Stimulated activated CD4-positive, alpha-beta T cell treated with anti-CD3 and anti-CD28 coated beads, Interleukin-1b, Interleukin-23, amount 100 ng/mL, for 1 hour (primary cell): ENCODE measurements at places on chromosomes 3 and 15.
A peak's percentile ranks its signal among the peaks of the same experiment; 100 is the strongest.

- no peak for DNase-seq
Observed at GRCh38 chr3:185717627-185718402, 107.0 kb downstream of the IGF2BP2 start.

GRCh38 chr3:160921020-160921635 lies 165.1 kb downstream of the PPM1L start:
- DNase-seq: no peak

- DNase-seq: no peak
Observed at GRCh38 chr3:15174953-15175352, 31.1 kb upstream of the CAPN7 start.

DNA sequence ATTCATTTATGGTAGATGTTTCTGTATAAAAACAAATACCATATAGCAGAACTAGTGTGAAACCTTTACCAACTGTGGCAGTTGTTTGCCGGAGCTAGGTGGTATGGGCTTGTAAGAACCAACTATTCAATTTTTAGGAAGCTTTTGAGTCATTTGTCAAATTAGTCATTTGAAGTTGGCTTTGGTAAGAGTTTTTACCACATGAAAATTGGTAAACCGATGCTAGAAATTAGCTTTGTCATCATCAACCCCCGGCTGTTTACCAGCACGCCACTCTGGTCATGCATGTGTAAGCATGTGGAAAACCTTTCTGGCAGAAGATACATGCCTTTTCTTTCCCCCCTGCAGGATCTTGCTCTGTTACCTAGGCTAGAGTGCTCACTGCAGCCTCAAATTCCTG lies 63.3 kb downstream of the IL1RAP start:
- no peak for DNase-seq

DNA sequence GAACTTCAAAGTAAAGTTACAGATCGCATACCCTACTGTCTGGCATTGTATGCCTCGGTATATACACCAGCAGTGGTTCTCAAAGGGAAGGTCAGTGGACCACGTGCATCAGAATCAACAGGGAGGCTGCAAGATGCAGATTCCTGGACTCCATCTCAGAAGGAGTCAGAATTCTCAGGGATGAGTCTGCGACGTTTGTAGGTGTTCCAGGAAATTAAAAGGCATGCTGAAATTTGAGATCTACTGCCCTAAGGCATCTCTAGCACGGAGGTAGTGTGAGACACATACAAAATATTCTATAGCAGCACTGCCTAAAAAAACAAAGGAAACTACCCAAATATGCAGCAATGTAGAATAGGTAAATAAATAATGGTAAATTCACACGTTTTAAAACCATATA lies 136.8 kb upstream of the BNIP2 start:
- no peak for DNase-seq

DNA sequence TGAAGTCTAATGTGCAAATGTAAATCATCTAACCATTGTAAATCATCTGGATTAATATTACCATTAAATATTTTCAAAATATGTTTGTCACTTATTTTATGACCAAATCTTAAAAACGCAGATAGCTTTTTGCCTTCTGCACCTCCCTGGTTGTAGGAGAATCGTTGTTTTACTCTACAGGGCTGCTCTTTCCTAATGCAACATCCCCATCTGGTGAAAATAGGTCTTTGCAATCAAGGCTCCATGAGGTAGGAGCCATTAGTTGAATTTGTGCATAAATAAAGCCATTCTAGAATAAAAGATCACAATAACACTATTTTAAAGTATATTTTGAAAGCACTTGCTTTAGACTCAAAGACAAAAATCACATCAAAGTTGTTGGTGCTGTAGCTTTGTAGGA lies 535.6 kb upstream of the AGTR1 start:
- DNase-seq: no peak

GRCh38 chr3:190169877-190170276 lies 49.2 kb upstream of the P3H2 start:
- DNase-seq: no peak

GRCh38 chr3:154431043-154431442 lies 1.1 kb upstream of the GPR149 start:
- DNase-seq: no peak

GRCh38 chr15:28037969-28038590 lies 61.0 kb downstream of the OCA2 start:
- DNase-seq: no peak

GRCh38 chr3:187130346-187131066 lies 8.8 kb downstream of the RPL39L start:
- peak; percentile 4 for DNase-seq

GRCh38 chr15:40066589-40066988 lies 27.6 kb upstream of the SRP14 start:
- no peak for DNase-seq

GRCh38 chr3:31653464-31653863 lies 120.7 kb downstream of the STT3B start:
- DNase-seq: no peak

- DNase-seq: no peak
Observed at GRCh38 chr3:37402351-37402750, 228.0 kb upstream of the LRRFIP2 start.

DNA sequence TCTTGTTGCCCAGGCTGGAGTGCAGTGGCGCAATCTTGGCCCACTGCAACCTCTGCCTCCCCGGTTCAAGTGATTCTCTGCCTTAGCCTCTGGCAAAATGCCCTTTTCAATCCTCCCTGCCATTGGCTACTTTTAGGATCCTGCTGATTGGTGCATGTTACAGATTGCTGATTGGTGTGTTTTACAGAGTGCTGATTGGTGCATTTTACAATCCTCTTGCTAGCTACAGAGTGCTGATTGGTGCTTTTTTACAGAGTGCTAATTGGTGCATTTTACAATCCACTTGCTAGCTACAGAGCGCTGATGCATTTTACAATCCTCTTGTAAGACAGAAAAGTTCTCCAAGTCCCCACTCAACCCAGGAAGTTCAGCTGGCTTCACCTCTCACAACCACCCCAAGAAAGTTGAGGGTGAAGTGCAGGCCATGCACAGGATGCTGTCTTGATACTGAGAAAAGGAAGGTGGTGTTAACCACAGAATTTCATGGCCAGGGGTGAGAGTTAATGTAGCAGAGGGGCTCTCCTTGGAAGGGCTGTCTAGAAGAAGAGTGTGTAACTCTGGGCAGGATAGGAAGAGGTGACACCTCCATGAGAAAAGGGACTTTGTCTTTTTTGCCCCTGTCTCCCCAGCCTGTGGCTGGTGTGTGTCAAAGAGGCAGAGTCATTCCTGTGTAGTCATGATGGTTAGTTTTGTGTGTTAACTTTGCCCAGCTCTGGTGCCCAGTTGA lies 145.9 kb downstream of the APBA2 start:
- no peak for DNase-seq

- no peak for DNase-seq
Observed at GRCh38 chr15:99141943-99142342, 37.1 kb downstream of the SYNM start.

DNA sequence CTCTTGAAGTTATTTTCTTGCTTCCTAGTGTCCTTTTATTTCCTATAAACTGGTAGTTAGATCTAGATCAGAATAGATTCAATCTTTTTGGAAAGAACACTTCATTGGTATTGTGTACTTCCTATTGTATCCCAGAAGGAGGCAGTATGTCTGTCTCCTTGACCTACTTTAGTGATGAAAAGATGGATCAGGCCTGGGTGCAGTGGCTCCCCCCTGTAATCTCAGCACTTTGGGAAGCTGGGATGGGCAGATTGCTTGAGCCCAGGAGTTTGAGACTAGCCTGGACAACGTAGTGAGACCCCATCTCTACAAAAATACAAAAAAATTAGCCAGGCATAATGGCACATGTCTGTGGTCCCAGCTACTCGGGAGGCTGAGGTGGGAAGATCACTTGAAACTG lies 12.0 kb downstream of the BSN start:
- DNase-seq: no peak

DNA sequence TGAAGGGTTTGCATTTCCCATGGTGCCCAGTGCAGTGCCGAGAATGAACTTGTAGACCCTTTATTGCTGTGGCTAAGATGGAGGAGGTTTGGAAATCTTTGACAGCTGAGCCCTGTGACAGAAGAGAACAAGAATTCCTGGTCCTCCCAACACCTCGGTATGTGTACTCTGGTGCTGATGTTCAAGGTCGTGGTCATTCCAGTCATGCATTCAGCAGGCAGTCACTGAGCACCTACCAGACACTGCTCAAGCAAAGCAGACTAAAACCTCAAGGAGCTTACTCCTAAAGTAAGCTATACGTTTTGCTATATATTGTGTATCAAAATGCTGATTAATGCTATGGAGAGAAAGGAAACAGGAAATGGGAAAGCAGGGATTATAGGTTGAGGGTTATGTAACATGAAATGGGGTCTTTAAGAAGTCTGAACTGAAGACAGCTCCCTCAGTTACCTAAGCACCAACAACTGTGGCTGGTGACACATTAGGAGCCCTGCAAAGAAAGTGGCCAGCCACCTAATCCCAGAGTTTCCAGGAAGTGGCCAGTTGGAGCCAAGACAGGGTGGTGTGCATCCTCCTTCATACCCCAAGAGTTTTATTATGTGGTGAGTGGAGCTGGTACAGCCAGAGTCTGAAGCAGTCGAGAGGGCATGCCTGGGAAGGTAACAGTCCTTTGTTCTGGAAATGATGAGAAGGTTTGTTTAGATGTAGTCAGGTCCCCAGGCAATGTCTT lies 65.0 kb downstream of the CCNL1 start:
- DNase-seq: no peak

GRCh38 chr3:58784425-58784824 lies 117.9 kb upstream of the FAM3D start:
- no peak for DNase-seq

DNA sequence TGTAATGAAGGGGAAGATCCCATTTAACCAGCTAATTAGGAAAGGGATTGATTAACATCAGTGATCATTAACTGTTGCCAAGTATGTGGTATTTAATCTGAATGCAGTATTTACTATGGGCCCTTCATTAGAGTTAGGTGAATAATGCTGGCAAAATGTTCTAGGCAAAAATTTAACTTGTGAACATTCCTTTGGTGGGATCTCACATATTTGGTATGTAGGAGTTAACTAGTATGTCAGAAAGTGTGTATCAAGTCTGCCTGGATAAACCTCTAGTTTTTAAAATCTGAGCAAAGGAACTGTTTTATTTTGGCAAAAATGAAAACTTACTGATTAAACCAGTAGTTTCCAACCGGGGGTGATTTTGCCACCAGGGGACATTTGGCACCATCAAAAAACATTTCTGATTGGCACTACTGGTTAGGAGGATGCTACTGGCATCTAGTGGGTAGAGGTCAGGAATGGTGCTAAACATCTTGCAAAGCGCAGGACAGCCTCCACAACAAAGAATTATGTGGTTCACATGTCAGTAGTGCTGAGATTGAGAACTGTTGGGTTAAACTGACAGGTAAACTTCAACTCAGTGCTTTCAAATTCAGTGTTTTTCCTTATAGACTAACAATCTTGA lies 22.5 kb downstream of the LRTM1 start:
- no peak for DNase-seq

GRCh38 chr3:137988982-137989381 lies 21.0 kb upstream of the CLDN18 start:
- no peak for DNase-seq

DNA sequence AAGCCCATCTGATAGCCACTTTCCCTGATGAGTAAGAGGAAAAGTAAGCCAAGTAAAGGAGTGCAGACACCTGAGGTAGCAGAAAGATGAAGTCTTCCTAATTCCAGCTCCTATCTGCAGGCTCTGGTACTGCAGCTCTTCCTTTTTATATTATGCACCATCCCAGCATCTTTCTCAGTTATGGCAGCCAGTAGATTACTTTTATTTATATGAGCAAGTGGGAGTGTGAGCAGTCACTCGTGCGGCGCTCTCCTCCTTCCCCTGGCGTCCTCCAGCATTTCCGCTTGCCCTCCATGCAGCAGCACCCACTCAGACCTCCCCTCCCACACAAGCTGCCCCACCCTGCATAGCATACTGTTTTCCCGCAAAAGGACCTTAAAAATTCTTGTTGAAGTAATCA lies 465.9 kb upstream of the DPPA4 start:
- no peak for DNase-seq

- DNase-seq: no peak
Observed at GRCh38 chr15:66570327-66570726, 4.5 kb upstream of the LCTL start.

DNA sequence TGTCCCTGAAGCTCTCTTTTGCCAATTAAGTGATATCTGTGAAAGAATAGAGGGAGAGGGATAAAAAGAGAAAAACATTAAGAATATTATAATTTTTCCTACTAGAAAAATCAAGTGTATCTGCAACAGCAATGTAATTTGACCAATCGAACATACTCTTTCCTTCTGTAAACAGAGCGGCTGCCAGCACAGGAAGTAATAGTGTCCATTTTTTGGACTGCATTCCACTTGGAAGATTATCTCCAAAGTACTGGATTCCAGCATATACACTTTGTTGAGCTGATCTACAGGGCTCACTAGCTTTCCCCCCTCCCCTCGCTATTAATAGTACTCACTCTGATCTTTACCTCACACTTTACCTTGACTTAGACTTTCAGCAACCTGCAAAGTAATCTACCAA lies 90.4 kb downstream of the SUCLG2 start:
- no peak for DNase-seq

DNA sequence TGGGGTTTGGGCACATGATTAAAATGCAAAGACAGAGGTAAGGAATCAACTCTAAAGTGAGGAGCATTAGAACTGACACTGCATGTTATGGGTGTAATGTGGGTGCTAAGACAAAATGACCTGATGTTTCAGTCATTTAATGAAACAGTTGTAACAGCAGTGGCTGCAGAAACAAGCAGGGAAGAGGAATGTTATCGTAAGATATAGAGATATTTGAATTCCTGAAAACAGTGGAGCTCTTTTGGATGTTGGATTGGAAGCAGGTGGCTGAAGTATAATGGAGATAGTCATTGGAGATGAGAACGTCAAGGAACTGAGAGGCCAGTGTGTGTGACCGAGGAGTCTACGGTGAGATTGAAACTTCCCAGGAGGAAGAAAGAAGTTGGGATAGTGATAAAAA lies 1065.2 kb downstream of the ZPLD1 start:
- no peak for DNase-seq

- no peak for DNase-seq
Observed at GRCh38 chr3:183764847-183765731, 60.3 kb downstream of the MAP6D1 start.
